Right ventricle myocardium superior (tissue), 1 donor: ENCODE measurements at places on chromosomes 5 and 9. TPM values are rescaled to one million over a fixed set of nuclear protein-coding genes. Genes with fewer than 3 reads are reported as not detected.

DNA sequence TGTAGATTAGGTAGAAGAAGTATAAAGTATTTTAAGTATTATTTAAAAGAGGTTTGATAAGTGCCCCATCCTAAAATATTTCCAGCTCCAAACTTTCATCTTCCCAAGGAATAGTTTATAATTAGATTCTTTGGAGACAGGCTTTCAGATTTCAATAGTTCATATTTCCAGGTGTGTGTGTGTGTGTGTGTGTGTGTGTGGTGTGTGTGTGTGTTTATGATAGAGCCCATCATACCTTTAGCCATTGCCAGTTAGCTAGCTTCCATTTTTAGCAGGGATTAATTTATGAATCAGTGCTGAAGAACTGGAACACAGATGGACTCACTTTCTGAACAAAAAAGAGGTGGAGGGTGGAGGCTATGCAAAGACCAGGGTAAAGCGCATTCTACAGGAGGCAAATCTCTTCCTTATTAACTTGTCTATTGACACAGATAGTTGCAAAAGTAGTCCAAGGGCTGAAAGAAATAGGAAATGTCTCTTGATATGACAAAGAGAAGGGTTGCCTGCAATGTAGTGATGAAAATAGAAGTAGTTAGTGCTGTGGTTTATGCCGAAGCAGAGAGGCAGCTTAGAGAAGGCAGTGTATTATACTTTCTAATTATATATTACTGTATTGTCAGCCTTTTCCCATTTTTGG, 301.1 kb downstream of the MAN2A1 start:
- DNase-seq, result no peak

GRCh38 chr9:106693558-106693957, 169.4 kb upstream of the ZNF462 start:
- DNase-seq, result no peak

DNA sequence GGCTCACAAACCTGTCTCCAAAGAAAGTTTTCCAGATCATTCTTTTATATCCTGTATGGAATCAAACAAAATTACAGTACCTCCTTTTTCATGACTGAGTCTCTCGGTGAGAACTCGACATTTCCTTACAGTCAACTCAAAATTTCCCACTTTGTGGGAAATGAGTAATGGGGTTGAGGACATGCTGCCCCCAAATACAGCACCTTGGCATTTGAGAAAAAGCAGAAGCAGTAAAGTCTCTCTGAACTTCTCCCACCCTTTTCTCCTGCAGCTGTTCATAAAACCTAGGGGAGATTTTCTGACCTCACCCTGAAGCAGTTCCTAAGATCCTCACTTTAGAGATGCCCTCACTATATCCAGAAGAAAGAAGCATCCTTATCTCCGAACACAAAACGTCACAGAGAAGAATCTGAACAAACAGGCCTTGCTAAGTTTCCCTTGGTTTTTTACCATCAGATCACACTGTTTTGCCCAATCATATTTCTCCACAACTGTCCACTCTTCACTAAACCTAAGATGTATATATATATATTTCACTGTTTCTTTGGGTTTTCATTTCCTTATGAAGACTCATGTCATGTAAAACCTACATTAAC, 96.1 kb upstream of the APC start:
- DNase-seq, result no peak

GRCh38 chr5:78458843-78459242, 98.4 kb downstream of the SCAMP1 start:
- DNase-seq, result no peak

- no peak for DNase-seq
These were observed 160.4 kb downstream of the SIL1 start for GRCh38 chr5:139037732-139038131.

DNA sequence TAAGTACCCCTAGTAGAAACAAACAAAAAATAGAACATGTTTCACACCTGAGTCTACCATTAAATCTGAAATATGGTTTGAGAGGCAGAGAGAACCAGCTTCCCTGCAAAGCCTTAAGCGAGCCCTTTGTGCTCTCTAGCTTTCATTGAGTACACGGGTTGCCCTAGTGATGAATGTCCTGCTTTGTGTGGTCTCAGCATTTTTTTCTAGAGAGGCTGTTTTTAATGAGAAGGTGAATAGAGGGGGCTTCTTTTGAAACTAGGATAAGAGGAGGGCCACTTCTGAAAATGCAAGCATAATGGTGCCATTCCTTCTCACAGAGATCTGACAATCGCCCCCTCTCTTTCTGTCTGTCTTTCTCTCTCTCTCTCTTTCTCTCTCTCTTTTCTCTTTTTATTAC, 131.3 kb downstream of the MACIR start:
- no peak for DNase-seq

GRCh38 chr5:125326150-125326510, 579.7 kb upstream of the ZNF608 start:
- DNase-seq, result no peak

Gene ARSI
- total RNA-seq, result 0.38 TPM

Gene NRARP
- total RNA-seq, result 4.4 TPM
